Stimulated activated memory B cell treated with anti-CD40 and anti-IgM and Interleukin-4, amounts not matched to agents 10 μg/mL and 1 μg/mL and 100 μg/mL, for 72 hours (primary cell): ENCODE measurements at places on chromosomes 5 and 9.

- ATAC-seq = peak; percentile 92
Observed at GRCh38 chr5:113294311-113295110, 140.3 kb downstream of the TSSK1B start.

DNA sequence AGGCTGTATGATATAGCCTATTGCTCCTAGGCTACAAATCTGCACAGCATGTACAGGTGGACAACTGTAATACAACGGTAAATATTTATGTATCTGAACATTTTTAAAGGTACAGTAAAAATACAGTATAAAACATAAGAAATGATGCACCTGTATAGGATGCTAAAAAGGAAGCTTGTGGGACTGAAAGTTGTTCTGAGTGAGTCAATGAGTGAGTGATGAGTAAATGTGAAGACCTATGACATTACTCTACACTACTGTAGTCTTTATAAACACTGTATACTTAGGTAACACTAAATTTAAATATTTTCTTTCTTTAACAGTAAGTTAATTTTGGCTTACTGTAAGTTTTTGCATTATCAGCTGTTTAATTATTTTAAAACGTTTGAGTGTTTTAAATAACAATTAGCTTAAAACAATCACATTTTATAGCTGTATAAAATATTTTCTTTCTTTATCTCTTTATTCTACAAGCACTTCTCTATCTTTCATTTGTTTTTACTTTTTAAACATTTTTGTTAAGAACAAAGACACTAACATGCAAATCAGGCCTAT is 28.1 kb downstream of the CDH18 start:
- ATAC-seq = no peak

DNA sequence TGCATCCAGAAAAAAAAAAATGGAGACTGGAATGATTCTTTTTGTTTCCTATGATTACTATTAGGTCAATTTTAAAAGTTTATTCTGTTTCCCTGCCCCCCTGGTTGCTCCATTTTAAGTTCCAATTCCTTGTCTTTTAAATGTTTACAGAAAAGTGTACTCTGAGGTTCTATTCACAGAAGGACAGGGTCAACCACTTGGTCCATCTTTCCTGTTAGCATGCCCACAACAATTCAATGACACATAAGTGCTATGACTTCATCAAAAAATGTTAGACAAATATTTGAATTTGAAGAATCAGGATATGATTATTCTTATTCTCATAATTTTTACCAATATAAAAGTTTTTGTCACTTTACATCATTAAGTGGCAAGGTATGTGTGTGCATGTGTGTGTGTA is 123.7 kb downstream of the PDE4D start:
- no peak for ATAC-seq

GRCh38 chr9:8895861-8896224 is 1096.3 kb upstream of the DMAC1 start:
- ATAC-seq = no peak

DNA sequence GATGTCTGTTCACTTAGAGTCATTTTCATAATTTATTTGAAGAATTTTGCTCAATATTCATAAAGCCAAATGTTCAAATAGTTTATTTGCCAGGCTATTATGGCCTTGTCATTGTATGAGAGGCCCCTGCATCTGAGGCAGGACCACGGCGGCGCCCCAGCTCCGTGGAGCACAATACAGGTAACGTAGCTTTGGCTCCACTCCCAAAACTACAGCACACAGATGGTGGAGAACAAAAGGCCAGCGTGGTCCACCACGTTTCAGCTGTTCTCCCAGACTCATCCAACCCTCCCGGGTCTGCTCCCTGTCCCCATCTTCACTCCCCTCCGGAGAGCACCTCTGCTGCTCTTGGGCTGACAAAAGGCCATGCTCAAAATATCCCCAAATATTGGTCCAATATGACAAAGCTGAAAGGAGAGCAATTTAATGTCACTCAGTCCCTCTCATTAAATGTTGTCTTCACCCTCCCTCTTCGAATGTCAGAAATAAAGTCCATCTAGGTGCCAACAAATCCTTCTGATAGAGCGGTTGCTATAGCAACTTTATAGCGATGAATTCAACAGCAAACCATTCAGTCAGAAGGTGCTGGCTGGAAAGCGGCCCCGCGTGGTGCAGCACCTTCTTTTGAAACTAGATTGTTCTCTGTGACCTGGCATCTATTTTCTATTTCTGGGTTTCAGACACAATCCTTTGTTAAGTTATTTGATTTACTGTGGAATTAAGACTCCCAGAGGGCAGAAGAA is 504.3 kb downstream of the ARHGEF28 start:
- ATAC-seq = no peak

DNA sequence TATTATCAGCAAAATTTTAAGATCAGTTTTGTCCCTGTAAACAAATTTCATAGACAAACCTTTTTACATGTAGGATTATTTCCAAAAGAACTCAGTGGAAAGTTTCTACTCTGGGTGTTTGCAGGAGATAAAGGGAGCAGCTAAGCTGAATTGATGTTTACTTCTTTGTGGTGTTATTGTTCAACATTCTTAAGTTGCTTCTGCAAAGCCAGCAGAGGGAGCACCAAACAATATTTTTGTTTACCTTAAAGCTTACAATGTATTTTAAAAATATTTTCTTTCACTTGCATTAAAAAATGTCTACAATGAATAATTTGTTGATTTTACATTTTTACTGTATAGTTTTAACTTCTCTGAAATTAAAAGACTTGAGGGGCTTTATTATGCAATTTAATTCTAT is 135.4 kb downstream of the ATG10 start:
- no peak for ATAC-seq

GRCh38 chr5:142777850-142778249 is 7.7 kb downstream of the ARHGAP26 start:
- no peak for ATAC-seq

DNA sequence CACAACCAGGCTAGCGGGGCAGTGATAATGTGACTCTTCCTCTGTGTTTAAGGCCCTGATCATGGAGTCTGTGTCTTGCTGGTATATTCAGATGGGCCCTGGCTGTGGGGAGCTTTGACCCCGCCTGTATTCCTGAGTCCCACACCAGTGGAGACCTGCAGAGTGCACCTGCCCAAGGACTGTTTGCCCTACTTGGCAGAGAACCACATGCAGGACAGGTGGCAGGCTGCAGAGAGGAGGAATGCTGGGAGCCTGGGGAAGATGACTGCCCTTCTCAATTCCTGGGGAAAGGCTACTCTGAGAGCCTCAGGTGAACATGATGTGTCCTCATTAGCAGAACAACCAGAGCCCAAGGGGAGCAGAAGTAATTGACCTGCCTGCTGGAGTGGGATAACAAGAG is 36.2 kb downstream of the IARS1 start:
- no peak for ATAC-seq

DNA sequence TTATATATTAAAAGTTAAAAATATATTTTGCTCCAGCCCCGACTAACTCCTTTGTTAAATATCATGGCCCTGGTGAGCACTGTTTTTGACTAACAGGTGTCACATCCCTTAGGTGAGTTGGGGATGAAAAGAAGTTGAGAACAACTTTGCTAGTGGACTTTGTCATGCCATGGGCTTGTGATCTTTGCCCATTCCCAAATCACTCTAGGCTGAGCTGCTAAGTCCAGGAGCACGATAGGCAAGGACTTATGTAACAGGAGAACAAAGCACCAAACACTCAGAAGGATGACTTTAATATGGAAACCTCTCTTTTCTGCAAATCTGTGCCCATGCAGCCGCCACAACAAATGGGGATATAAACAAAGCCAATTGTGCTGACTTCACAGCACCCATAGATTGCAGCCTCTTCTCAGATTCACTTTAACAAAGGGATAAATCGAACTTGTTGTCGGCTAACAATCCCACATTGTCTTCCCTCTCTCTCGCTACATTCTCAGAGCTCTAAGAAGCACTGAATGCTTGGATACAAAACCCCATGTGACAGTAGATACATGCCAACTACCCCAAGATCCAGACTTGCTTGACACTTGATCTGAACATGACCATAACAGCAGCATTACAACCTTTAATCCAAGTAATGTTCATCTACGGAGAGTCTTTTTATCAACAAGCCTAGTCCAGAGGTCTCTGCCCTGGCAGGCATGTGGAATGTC is 86.8 kb upstream of the CD180 start:
- no peak for ATAC-seq

- ATAC-seq = no peak
Observed at GRCh38 chr9:22037954-22038690, 29.0 kb upstream of the CDKN2B start.

DNA sequence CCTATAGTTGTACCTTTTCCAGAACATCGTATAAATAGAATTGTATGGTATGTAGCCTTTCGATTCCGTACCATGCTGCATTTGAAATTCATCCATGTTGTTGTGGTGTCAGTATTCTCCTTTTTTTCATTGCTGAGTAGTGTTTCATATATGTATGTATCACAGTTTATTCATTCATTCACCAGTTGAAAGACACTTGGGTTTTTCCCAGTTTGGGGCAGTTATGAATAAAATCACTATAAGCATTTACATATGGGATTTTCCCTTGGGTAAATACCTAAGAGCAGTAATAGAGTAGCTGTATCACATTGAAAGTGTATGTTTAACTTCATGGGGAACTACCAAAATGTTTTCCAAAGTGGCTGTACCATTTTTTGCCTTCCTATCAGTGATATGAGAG is 16.1 kb upstream of the FKTN start:
- peak; percentile 89 for ATAC-seq

GRCh38 chr5:138445547-138446271 is 6.9 kb downstream of the REEP2 start:
- ATAC-seq = no peak

GRCh38 chr5:1182633-1183423 is 18.6 kb upstream of the SLC6A19 start:
- ATAC-seq = no peak

DNA sequence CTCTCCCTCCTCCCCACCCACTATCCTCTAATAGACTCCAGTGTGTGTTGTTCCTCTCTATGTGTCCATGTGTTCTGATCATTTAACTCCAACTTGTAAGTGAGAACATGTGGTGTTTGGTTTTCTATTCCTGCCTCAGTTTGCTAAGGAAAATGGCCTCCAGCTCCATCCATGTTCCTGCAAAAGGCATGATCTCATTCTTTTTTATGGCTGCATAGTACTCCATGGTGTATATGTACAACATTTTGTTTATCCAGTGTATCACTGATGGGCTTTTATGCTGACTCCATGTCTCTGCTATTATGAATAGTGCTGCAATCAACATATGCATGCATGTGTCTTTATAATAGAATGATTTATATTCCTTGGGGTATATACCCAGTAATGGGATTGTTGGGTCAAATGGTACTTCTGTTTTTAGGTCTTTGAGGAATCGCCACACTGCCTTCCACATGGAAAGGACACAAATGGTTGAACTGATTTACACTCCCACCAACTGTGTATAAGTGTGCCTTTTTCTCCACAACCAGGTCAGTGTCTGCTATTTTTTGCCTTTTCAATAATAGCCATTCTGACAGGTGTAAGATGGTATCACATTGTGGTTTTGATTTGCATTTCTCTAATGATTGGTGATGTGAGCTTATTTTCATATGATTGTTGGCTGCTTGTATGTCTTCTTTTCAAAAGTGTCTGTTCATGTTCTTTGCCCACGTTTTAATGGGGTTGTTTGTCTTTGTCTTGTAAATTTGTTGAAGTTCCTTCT is 96.5 kb upstream of the DAB2 start:
- no peak for ATAC-seq

DNA sequence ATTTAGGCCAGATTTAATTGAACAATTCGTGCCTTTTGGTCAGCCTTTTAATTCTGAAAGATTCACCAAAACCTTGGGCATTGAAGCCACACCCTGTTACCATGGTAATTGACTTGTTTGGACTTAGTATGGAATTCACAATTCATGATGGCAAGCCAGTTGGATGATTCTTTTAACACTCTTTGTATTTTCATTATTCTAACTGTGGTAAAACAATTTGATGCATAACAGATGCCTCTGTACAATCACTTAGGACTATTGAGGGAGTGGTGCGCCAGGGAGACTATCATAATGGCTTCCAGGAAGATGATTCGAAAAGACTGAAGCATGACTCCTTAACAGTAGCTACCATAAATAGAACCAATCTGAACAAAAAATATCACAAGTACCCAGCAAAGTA is 381.1 kb upstream of the ADAMTS16 start:
- ATAC-seq = no peak

DNA sequence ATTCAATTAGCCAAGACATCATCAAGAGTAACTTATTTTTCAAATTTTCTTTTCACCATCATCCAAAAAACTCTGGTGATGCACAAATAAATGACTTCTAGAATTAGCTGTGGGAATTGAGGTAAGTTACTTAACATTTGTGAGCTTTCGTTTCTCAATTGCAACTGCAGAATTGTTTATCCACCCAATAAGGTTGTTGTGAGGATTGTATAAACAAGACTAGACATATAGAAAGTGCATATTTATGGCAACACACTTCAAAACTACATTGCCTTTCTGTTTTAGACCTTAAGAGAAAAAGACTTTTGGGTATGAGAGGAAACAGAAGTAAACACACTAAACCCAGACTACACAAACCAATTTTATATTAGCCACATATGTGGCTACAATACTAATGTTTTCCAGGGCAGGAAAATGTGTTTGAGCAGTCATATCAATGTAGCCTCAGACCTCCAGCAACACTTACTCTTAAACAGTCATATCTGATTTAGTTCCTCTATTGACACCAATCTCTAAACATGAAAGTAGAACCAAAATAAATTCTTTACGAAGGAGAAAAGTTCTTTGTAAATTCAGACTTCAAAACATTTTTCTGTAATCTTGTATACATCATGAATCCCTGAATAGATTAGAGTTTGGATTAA is 488.0 kb upstream of the CYLC2 start:
- ATAC-seq = no peak

DNA sequence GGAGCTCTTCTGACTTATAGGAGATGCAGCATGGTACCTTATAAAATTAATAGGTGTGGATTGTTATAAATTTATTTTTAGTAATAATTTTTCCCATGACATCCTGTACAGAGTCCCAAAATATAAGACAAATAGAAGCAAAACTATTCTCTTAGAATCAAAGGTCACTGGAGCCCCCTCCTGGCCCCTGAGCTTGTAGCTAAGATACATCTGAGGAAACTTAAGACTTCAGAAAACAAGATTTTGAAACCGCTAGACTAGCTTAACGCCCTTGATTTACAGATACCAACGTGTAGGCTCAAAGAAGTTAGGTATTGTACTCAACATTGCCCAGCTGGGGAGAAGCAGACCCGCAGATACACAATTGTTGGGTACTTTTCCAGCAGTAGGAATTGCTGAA is 45.7 kb upstream of the KCNN2 start:
- ATAC-seq = no peak

DNA sequence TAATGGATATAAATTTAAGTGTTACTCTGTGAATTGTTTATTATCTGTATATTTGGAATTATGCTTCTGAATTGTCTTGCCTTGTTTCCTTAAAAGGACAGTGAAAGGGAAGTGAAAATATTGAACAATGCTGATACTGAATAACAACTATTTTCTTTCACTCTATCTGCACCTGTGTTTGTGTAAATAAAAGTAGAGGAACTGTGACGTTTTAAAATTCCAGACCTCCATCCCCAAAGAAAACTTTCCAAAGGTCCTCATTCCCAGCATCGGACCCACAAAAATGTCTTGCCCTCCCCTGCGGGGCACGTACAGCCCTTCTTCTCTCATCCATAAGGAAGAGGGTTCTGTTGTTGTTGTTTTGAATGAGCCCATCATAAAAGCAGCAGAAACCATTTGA is 100.0 kb downstream of the NLN start:
- ATAC-seq = no peak

GRCh38 chr9:36488389-36488756 is 84.3 kb upstream of the MELK start:
- no peak for ATAC-seq

GRCh38 chr9:20692554-20692953 is 8.5 kb downstream of the FOCAD start:
- ATAC-seq = no peak

- peak; percentile 8 for ATAC-seq
Observed at GRCh38 chr9:134870301-134870694, 10.3 kb upstream of the FCN2 start.
